ENCODE measurements at places on chromosomes 2 and 18.

DNA sequence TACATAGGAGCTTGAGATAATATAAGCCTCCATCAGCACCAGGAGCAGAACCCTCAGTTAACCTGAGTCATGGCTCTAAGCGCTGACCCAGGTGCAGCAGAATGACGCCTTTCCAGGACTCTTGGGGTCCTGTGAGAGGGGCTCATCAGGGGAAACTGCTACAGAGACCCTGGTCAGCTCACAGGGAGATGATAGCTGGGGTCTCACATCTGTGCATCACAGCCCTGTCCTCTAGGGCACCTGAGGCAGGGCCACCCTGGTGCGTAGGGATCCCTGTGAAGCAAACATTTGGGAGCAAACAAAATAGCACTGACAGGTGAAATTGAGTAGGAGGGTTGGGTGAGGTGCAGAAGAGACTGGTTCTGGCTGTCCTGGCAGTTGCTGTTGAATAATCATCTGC lies 219.2 kb downstream of the SH3RF3 start:
- no peak for DNase-seq

GRCh38 chr2:30346471-30347169 lies 100.4 kb upstream of the LCLAT1 start:
- no peak for DNase-seq

DNA sequence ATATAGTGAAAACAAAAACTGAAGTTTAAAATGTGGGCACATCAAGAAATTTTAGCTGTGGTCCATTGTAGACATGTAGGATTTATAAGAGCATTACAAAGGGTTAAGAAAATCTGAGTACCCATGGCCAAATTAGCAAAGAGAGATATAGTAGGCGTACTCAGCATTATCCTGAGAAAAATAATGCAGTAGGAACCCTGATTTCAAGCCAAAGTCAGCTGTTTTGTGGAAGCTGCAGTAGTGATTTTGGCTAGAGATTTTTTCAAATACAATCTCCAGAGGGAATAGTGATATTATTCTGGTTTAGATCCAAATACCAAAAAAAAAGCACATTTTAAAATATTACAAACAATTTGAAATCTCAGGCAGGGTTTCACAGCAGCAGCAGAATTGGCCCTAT lies 450.9 kb downstream of the FBXO15 start:
- no peak for DNase-seq

GRCh38 chr2:174013315-174013751 lies 48.2 kb upstream of the SP3 start:
- DNase-seq: no peak

DNA sequence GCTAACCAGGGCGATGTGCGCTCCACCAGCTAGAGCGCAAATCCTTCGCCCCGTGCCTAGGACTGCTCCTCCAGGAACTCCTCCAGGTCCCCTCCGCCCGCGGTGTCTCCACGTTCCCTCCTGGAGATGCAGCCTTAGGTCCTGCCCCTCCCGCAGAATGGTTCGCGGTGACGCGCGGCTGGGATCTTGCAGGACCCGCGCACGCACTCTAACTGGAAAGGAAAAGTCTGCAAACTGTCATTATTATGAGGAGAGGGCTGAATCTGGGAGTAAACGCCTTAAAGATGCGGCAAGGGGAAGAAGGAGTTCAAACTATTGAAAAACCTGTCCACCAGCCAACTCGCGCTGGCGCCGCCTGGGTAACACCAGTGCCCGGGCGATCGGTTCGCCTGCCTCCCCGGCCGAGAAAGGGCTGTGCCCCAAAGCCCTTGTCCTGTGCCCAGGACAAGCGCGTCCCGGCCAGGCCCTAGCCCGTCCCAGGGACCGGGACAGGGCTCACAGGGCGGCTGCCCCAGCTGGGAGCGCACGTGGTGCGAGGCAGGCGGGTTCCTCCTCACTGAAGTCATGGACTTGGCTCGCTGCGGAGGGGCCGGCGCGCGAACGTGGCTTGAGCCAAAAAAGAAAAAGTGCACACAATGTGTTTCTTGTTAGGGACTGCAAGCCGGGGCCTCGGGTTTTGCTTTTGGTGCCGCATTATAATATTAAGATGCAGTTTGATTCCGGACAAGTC lies 5.5 kb upstream of the ID2 start:
- DNase-seq: no peak

- DNase-seq: no peak
Observed at GRCh38 chr2:3867469-3867868, 164.1 kb downstream of the DCDC2C start.

DNA sequence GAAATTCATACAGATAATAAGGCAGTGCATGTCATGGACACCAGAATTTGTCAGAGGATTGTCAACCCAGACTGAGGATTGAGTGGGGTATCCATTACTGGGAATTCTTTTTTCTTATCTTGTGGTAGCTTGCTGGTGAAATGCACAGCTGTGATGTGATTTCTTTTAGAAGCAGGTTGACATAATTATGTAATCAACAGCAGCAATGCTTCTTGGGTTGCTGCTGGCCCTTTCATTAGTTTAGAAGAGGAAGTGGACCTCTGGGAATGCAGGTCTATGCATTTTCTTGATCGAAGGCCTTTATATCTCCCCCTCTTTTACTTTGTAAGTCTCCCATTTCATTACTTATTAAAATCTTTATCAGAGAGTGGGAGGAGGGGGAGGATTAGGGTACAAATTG lies 319.9 kb downstream of the AGPS start:
- no peak for DNase-seq

DNA sequence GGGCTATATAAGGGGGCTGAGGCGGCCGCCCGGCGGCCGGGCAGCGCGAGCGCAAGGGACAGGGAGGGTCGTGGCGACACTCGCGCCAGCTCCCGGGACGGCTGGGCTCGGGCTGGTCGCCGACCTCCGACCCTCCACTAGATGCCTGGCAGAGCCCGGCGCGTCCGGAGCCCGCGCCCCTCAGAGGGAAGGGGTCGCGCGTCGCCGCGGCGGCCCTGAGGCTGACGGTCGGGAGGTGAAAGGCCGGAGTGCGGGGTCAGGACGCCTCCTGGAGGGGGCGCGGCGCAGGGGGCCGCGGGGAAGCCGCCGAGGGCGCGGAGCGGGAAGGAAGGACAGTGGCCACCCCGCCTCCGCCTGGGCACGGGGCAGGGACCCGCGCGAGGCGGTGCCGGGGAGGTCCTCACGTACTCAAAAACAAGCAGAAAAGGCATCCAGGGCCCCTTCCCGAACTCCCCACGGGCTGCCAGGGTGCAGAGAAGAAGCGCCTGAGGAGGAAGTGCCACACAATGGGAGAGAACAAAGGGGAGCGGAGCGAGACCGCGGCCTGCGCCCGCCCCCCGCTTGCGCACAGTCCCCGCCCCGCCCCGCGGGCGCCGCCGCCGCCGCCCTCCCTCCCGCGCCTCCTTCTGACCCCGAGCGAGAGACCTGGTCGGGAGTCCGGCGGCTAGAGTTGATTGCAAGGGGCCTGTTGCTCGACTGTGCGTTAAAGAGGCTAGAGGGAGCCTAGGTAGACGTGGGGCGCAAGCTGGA lies 776 bp upstream of the KLF7 start:
- peak; percentile 36 for DNase-seq

DNA sequence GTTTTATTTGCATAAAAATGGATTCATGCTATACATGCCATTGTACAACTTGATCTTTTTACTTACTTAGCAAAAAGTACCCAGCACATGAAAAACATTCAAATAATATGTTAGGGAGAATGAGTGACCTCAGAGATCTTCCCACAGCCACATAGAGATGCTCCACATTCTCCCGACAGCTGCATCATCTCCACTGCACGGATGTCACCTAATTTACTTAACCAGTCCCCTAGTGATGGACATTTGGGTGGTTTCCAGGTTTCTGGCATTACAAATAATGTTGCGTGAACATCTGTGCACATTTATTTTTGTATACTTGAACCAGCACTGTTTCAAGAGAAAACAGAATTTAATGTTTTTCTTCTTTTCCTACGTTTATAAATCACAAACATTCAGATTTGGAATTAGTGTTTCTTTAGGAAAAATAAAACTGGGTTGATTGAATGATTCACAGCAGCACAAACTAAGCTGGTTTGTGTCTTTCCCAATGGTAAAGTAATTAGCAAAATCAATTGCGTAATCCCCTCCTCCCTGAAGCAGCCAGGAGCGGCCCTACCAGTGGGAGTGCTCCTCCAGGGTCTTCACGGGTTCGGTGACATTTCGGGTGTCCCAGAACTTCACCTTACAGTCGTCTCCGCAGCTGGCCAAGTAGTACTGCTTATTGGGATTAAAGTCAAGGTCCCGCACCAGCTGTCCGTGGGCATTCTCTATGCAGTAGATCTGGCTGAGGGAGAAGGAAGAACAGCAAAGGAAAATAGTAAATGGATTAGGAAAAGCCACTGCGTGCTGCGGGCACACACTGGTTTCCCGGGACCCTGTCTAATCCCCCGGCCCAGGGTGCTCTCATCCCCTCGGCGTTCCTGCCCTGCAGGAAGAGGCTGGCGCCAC lies 183.9 kb downstream of the EIPR1 start:
- no peak for DNase-seq

- no peak for DNase-seq
Observed at GRCh38 chr2:38215522-38215921, 139.6 kb upstream of the CYP1B1 start.

GRCh38 chr2:238574490-238575271 lies 148.0 kb downstream of the ASB1 start:
- no peak for DNase-seq

- no peak for DNase-seq
Observed at GRCh38 chr2:58992062-58992706, 751.1 kb upstream of the FANCL start.

DNA sequence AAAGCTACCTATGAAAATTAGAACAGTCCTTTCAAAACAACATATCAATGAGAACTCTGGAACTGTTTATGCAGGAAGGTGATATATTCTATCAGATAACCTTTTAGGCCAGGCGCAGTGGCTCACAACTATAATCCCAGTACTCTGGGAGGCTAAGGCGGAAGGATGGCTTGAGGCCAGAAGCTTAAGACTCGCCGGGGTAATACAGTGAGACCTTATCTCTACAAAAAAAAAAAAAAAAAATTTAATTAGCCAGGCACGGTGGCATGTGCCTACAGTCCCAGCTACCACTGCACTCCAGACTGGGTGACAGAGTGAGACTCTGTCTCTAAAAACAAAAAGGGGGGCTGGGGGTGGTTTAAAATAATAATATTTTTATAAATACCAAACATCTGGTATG lies 77.9 kb downstream of the OSBPL1A start:
- DNase-seq: no peak

DNA sequence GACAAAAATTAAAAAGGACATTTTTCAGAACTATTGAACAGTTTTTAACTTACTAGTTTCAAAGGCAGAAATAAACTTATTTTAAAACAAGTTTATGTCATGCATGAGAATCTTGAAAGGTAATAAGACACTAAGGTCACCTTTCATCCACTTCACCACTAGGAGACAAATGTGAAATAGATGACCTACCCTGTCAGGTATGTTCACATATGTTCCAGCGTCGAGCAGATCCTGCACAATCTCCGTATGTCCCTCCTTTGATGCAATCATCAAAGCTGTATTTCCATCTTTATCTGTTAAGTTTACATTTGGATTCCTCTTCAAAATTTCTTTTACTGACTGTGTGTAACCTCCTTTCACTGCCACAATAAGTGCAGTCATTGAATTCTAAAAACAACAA lies 34.7 kb downstream of the KIDINS220 start:
- no peak for DNase-seq

GRCh38 chr2:20410556-20411277 lies 36.2 kb upstream of the RHOB start:
- no peak for DNase-seq

GRCh38 chr2:216232721-216233120 lies 123.6 kb downstream of the XRCC5 start:
- DNase-seq: no peak

- no peak for DNase-seq
Observed at GRCh38 chr2:205117125-205117524, 565.2 kb upstream of the NRP2 start.

- no peak for DNase-seq
Observed at GRCh38 chr2:40169430-40169829, 282.5 kb downstream of the SLC8A1 start.

GRCh38 chr2:168044176-168044575 lies 203.2 kb downstream of the STK39 start:
- DNase-seq: no peak

GRCh38 chr18:45386041-45386655 lies 229.1 kb upstream of the SLC14A2 start:
- DNase-seq: no peak

DNA sequence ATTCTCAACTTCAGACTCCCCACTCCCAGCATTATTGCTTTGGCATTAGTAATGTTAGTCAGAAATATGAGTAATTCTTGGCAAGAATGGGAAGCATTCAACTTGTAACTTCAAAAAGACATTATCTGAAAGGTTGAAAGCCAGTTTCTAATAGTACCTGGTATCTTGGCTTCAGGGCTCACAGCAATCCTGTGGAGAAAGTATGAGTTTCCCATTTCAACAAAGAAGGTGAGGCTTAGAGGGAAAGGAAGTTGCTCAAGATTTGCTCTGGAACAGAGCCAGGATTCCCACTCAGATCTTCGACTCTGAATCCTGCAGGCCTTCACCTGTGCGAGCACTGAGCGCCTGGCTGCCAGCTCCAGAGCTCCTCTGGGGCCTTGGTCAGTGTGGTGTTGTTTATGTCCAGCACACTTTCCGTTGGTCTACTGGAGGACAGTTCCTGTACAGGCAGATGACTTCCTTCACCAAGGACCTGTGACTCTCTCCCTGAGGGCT lies 136.1 kb downstream of the MCFD2 start:
- DNase-seq: no peak

DNA sequence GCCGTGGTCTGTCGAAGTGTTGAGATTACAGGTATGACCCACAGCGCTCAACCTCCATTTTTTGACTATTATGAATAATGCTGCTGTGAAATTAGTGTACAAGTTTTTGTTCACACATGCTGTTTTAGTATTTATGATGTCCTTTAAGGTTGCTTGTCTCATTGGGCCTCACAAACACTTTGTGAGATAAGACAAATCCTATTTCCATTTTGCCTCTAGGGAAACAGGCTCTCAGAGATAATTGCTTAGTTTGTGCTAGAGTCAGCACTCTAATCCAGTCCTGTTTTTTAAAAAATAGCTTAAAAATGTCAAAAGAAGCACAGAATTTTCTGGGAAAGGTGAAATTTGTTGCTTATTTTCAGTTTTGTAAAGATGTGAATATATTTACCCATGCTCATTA lies 43.3 kb upstream of the CUL3 start:
- no peak for DNase-seq

DNA sequence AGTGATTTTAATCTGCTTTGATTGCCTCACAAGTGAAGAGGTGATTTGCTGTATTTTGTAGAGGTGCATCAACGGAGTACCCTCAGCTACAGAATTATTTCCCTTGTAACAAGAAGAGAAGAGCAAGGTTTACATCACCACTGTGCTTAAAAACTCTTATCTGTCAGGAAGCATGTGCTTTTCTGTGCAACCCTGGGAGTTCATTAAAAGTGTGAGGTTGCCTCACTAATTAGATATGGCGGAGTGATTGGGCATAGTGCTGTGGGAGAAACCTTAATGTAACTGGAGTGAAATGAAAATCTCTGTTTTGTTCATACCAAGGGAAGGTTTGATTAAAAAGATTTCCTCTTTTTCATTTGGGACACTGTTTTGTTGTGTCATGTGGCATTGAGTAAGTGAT lies 544.7 kb downstream of the PARD3B start:
- DNase-seq: no peak

GRCh38 chr2:217462121-217462520 lies 540.7 kb downstream of the TNS1 start:
- DNase-seq: no peak

Data from stimulated activated CD8-positive, alpha-beta memory T cell treated with anti-CD3 and anti-CD28 coated beads, Interleukin-4, amount 100 ng/mL, for 4 hours (primary cell).